ENCODE measurements at places on chromosomes 2 and 18.

DNA sequence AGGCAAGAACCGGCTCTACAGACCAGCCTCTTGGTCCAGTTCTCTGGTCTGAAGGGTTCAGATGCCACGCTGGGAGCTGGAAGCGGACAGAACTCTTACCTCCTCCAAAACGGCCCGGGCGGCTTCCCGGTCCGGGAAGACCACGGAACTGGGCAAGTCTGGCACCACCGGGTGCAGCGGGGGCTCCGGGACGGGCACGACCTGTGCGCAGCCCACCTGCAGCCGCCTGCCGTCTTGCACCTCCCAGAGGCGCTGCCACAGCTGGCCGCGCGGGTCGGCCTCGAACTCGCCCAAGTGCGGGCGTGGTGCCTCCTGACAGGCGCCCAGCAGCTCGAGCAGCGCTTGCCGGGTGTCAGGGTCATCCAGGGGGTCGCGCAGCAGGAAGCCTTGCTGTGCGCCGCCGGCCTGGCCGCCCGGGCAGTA, 773 bp downstream of the CMPK2 start:
- no peak for DNase-seq

DNA sequence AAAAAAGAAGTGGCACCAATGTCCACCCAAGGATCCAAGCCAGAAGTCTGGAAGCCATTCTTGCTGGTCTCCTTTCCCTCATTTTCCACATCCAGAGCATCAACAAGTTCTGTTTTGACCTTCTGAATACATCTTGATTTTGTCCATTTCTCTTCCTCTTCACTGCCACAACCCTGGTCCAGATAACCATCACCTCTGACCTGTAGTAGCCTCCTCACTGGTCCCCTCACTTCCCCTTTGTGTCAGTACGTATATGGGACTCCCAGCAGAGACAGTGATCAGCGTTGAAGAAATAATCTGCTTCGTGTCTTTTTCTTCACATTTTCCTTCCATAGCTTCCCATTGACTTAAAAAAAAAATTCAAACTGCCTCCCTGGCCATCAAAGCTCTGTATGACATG, 109.3 kb upstream of the SP5 start:
- DNase-seq = no peak

- DNase-seq = no peak
Measured at GRCh38 chr2:233053928-233054784, 6.0 kb upstream of the INPP5D start.

DNA sequence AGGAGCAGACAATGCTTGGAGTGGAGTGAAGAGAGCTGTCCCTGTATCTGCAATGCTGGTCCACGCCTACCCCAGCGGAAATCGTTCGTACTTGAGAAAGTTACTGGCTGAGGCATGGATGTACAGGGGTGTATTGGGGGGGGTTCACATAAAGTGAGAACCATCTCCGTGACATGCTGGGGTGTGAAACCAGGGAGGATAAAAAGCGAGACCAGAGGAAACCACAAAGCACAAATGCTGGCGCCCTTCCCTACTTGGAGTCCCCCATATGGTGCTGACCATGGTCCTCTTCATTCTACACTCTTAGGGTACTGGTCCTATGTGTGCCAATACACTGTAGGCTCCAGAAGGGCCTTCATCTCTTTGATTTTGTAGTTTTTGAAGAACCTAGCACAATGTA, 244.1 kb downstream of the L3MBTL4 start:
- no peak for DNase-seq

GRCh38 chr2:144712550-144712940, 192.6 kb upstream of the ZEB2 start:
- peak; percentile 36 for DNase-seq

GRCh38 chr2:644871-645270, 32.3 kb downstream of the TMEM18 start:
- no peak for DNase-seq

DNA sequence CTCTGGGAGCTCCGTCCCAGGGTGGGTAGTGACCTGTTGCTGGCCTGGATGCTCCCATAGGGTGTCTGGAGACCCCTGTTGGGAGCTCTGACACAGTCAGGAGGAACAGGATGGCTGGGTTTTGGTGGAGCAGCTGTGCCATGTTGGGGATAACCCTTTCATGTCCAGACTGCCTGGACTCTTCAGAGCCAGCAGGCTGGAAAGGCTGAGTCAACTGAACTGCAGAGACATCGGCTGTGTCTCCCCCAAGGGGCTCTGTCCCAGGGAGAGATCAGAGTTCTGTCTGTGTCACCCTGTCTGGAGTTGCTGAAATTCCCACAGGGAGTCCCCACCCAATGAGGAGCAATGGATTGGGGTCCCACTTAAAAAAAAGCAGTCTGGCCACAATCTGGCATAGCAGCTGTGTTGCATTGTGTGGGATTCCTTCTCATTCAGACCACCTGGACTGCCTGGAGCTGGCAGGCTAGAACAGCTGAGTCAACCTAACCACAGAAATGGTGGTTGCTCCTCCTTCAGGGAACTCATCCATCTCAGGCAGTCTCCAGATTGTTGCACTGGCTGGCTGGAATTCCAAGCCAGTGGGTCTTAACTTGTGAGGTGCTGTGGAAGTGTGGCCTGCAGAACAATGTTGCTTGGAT, 37.2 kb downstream of the AGPS start:
- peak; percentile 92 for DNase-seq

GRCh38 chr2:172087780-172088244, 2.5 kb downstream of the DLX1 start:
- DNase-seq = no peak

DNA sequence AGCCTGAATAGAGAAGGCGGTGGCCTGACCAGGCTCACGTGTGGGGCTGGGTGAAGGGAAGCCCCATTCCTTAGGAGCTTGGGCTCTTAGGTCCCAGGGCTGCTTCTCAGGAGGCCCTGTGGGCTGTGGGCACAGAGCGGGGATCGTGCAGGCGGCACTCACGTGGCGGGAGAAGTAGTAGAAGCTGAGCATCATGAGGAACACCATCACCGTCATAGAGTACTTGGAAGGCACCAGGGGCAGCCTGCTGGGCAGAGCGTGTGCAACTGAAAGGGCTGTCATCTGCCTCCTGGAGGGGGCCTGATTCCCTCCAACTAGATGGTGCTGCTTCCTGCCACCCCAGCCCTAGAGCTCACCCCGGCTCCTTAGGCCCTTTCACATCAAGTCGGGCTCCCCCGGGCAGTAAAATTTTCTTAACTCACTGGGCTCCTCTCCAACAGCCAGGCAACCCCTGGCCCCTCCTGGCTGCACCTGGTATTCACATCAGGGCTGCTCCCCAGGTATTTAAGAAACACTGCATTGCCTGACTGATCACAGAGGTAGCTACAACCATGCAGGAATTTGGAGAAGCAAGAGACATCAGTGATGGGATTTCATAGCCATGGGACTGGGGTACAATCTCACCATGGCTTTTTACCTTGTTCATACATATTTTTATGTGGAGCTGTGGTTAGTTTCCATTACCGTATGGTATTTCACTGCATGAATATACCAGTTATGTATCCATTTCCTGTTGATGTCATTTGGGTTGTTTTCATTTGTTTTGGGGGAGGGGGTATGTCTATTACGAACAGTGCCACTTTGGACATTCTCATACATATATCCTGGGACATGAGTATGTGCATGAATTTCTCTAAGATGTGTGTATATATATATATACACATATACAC, 32.9 kb downstream of the CENPO start:
- no peak for DNase-seq

- DNase-seq = no peak
Measured at GRCh38 chr2:123723706-123724105, 301.4 kb upstream of the CNTNAP5 start.

GRCh38 chr2:109352898-109353689, 224.1 kb downstream of the SH3RF3 start:
- DNase-seq = no peak

DNA sequence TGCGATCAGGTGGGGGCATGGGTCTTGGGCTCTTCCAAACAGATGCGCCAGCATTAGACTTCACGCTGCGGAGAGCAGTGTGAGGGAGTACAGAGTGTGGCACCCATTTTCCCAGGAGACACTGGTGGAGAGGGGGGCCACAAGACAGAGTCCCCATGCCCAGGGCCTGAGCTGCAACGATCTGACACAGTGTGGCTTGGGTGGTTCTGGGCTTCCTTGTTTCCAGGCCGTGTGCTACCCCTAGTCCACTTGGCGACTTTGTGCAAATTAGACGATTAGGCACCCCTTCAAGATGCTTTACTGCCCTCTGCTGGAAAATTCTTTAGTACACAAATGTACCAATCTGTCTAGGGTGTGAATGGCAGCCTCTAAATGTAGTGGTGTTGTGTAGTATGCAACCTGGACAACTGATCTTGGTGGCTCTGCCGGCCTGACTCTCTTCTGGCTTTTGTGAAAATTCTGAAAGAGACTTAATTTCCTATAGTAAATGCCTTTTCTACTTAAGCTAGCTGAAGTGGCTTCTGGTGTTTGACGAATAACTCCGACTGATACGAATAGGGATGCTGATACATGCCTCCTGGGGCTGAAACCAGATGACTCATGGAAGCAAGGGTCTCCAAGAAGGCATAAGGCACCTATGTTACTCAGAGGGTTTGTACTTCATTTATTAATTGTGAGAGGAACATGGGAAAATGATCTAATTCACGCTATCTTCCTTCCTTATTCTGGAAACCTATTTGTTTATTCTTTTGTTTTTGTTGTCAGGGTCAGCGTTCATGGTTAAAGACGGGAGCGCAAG, 92.3 kb upstream of the SMAD2 start:
- no peak for DNase-seq

GRCh38 chr2:200700856-200701255, 110.9 kb upstream of the BZW1 start:
- no peak for DNase-seq

DNA sequence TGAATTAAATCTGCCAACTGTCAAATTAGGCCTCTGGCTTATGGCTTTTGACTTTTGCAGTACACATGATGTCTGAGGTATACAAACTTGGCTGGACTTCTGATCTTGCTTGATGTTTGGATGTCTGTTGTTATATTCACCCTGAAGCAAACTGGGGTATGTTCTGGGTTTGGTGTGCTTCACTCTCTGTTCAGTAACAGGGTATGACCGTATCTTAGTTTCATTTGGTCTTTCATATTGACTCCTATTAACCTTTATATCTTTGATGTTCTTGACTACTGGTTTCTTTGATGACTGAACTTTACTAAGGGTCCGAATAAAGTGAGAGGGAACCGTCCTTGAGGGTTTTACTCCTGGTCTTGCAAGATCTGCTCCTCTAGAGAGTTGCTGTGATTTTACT, 8.2 kb downstream of the CKAP2L start:
- DNase-seq = no peak

- no peak for DNase-seq
Measured at GRCh38 chr2:12062053-12062395, 315.6 kb downstream of the LPIN1 start.

- peak; percentile 47 for DNase-seq
Measured at GRCh38 chr2:240991378-240992263, 6.8 kb upstream of the SNED1 start.

GRCh38 chr2:208103616-208104015, 20.7 kb downstream of the CRYGD start:
- no peak for DNase-seq

- peak; percentile 39 for DNase-seq
Measured at GRCh38 chr18:40346146-40346545, 1608.9 kb upstream of the PIK3C3 start.

GRCh38 chr2:119914266-119914665, 98.6 kb upstream of the EPB41L5 start:
- DNase-seq = no peak

GRCh38 chr2:102839668-102840388, 78.0 kb downstream of the TMEM182 start:
- DNase-seq = no peak

GRCh38 chr2:64606479-64607363, 47.0 kb downstream of the SERTAD2 start:
- DNase-seq = no peak

DNA sequence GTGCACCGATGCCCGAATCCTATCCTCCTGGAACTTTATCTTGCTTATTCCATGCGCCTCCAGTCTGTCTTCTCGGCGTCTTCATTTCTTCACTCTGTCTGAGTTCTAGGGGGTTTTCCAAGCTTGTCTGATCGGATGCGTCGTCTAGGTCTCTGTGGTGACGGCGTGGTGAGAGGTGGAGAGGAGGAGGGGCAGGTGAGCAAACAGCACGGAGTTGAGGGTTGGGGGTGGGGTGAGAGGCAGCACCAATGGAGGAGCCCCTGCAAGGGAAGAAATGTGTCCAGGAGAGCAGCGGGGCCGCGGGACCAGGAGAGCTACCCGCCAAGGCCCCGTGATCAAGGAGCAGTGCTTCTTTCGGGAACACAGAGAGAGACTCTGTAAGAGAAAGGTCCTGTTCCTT, 131.3 kb upstream of the TWIST2 start:
- DNase-seq = no peak

DNA sequence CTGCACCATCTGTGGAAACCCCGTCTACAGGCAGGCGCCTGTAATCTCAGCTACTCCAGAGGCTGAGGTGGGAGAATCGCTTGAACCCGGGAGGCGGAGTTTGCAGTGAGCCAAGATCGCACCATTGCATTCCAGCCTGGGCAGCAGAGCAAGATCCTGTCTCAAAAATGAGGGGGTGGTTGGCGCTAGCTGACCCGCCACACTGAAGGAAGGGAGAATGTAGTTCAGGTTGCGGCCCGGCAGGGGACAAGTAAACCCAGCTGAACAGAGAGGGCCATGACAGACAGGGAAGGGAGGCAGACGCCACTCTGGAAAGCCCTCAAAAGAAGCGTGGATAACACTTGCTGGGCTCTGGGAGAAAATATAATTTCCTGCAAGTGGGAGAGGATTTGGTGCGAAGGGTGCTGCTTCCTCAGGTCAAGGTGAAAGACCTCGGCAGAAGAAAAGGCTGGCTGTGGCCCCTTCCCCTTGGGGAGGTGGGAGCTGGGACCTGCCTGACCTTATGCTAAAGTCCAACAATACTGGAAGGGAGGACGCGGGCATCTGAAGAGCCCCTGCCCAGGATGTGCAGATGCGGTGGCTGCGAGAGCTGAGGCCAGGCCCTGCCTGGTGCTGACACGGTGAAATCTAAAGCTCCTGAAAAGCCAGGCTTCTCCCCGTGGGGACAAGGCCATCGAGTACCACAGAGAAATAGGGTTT, 3.7 kb upstream of the SFT2D3 start:
- DNase-seq = no peak

DNA sequence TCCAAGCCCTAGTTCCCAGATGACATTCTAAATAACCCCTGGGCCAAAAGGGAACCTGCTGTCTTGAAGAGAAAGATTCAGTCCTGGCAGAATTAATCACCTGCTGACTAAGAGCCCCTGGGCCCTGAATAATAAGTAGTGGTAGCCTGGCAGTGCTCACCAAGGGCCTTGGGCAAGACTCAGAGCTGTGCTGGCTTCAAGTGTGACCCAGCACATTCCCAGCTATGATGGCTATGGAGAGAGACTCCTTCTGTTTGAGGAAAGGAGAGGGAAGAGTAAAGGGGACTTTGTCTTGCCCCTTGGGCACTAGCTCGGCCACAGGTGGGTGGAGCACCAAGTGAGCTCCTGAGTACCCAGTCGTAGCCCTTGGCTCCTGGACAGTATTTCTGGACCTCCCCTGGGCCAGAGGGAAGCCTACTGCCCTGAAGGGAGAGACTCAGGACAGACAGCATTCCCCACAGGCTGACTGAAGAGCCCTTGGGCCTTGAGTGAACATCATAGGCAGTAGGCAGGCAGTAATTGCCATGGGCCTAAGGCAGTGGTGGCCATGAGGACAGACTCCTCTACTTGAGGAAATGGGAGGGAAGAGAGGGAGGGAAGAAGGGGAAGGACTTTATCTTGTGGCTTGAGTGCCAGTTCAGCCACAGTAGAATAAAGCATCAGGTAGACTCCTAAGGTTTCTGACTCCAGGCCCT, 40.0 kb upstream of the INPP4A start:
- DNase-seq = no peak

GRCh38 chr2:236403125-236403524, 138.9 kb upstream of the ASB18 start:
- no peak for DNase-seq

All from fibroblast of skin of left quadriceps (primary cell).